GM06990 (cell line): ENCODE measurements at places on chromosomes 4 and X.

DNA sequence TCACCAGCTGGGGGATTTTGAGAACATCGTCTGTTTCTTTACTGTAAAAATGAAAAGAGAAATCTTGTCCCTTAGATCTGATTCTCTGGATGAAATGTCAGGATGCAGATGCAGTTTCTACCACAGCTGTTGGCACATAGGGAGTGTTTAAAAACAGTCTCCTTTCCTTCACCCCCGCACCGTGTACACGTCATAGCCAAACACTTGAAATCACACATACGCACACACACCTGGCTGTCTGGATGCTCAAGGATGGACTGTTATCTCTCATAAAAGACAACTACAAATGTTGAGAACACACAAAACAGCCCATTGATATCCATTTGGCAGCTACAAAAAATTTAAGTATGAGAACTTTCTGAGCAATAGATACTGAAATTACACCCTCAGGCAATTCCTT is 275.8 kb upstream of the CLNK start:
- no peak for DNase-seq

- no peak for DNase-seq
Measured at GRCh38 chr4:81676537-81676936, 204.8 kb upstream of the RASGEF1B start.

- no peak for DNase-seq
Measured at GRCh38 chr4:151931563-151931962, 170.8 kb upstream of the GATB start.

DNA sequence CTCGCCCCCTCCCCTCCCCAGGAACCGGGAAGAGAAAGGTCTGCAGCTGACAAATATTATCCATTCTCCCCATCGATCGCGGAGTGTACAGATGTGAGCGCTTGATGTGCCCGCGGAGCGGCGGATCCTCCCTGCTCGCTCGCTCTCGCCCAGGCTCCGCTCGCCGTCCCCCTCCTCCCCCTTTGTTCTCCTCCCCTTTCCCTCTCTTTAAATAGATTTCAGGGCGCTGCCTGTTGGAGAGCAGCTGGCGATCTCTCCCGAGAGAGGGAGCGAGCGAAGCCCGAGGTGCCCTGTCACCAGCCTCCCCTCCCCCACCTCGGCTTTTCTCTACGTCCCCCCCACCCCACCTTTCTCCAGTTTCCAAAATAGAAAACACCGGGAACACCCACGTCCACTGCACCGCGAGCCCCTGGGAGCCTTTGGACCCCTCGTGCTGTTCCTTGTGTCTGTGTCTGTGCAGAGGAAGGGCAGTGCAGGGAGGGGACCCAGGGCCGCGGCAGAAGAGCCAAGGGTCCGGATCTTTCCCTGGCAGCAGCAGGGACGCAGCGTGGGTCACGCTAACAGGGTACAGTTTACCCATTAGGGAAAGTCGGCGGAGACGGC is 56.6 kb upstream of the BCOR start:
- no peak for DNase-seq

DNA sequence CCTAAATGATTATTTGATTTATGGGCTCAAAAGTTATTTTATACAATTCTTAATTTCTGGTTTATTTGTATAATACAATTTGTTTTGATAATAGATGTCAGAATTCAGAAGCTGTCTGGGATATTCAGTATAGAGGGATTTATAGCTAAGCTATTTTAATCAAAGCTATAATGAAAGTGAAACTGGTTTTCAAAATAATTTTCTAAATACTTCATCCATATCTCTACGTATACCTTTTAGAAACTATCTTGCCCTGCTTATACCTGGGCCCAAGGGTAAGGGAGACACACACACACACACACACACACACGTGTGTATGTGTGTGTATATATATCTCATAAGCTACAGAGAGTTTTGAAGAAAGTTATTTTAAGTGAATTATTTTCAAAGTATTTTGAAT is 2.9 kb downstream of the TMEM131L start:
- no peak for DNase-seq

GRCh38 chrX:48934581-48935300 is 15.9 kb upstream of the PIM2 start:
- DNase-seq = no peak

DNA sequence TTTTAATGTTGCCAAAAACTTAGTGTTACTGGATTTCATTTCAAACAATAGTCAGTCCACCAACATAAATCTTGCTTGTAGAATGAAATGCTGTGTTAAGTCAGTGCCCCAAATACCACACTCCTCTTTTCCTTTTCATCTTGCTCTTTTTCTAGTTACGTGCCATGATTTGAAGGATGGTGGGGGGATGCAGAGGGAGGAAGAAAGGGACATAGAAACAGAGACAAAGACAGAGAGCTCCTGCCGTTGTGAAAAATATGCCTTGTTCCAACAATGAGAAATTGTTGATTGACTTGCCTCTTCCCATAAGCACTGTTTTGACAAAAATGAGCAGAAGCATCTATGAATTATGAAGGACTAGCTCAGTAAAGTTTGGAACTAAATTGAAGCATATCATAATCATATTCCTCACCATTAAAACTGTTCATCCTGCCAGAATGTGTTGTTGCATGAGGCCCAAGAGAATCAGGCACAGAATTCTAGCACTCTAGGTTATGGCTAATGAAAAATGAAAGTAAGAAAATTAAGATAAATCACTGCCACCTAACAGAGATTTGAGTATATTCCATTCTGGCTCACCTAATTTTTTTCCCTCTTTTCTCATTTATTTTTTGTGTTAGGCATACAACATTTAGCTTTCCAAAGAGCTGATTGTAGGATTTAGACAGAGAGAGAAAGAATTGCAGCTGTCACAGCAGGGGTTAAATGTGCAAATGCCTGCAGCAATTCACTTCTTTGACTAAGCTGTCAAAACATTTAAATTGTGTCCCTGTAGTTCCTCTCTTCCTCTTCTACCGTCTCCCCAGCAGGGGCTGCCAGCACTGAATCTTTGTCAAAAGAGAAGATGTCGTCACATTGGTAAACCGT is 111.6 kb upstream of the PTPN13 start:
- no peak for DNase-seq

DNA sequence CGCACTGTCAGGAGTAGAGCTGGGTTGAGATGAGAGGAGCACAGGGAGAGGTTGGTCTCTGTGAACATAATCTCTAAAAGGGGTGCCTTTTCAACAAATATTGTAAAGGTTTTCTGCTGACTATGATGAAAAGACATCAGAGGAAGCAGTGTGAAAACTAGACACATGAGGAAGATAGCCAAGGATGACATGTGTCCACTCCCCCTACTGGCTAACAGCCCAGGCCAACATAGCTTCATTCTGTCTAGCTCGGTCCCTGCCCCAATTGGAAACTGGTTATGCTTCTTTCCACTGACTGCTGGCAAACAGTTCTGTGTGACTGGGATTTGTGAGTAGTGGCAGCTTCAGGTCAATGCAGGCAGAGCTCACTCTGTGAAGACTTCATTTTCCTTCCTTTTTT is 115.4 kb upstream of the ESX1 start:
- DNase-seq = no peak

GRCh38 chr4:48017108-48017571 is 568 bp downstream of the NIPAL1 start:
- peak; percentile 43 for DNase-seq

DNA sequence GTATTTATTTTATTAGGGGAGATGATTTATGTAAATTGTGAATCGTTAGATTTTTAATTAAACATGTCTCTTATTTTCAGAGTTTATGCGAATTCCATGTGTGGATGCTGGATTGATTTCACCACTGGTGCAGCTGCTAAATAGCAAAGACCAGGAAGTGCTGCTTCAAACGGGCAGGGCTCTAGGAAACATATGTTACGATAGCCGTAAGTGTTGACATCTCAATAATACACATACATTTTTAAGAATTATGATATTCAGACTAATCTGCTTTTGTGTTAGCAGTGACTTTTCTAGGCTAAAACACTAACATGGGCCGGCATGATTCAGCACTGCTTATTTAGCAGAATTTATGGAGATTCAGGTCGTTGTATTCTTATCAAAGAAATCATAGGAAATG is 91.2 kb downstream of the RAP1GDS1 start:
- DNase-seq = no peak

- DNase-seq = no peak
Measured at GRCh38 chr4:69026974-69027373, 69.3 kb upstream of the UGT2B7 start.

- DNase-seq = no peak
Measured at GRCh38 chr4:7333024-7333780, 101.5 kb downstream of the PSAPL1 start.

GRCh38 chr4:174365018-174365587 is 81.4 kb downstream of the CEP44 start:
- DNase-seq = peak; percentile 10

GRCh38 chrX:3738509-3738908 is 25.1 kb upstream of the PRKX start:
- no peak for DNase-seq

GRCh38 chr4:5206016-5206790 is 154.9 kb downstream of the STK32B start:
- no peak for DNase-seq

DNA sequence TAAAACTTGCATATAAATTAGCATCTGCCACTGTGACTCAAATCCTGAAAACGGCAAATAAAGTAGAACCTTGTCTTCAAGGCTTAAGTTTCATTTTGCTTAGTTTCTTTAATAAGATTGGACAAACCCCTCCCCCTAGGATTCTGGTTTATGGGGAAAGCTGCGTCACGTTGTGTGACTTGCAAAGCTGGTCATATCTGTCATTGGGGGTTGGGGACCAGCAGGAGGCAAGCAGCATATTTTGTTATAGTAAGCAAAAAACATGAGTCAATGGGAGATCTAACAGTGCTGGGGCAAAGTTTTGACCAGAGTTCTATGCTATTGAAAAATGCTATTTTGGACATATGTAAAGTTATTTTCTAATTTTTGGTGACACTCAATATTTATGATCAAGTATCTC is 407.3 kb downstream of the PCDH18 start:
- no peak for DNase-seq

- no peak for DNase-seq
Measured at GRCh38 chr4:6779667-6780565, 2.6 kb upstream of the KIAA0232 start.

DNA sequence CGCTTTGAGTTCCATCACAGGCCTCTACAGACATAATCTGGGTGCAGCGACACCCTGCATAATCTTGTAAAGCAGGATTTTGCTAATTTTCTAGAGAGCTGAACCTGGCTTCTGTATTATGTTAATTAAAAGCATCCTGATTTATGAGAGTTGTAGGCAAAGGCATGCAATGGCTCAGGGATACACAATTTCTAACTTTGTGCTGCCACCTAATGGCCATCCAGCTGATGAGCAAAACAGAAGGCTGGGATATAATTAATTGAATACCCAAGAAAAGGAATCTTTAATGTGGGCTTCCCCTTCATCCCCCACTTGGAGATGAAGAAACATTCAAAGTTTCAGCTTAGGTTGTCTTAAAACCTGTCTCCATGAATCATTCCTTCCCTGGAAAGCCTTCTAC is 78.1 kb downstream of the BMP15 start:
- DNase-seq = no peak

GRCh38 chr4:85126991-85127591 is 160.6 kb upstream of the WDFY3 start:
- no peak for DNase-seq

DNA sequence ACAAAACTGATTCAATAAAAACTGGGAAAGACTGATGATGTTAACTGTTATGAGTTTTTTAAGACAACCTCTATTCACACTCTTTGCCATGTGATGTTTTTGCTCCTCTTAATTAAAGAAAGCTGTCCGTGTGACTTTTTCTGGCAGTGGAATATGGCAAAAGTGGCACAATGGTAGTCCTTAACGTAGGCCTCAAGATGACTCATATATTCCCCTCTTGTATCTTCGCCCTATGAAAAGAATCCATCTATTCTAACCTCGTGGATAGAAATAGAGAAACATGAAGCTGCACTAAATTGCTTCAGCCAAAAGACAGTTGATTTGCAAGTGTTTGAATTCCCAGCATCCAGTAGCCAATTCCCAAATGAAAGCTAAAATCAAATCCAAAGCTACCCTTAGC is 603.8 kb upstream of the PCDH7 start:
- no peak for DNase-seq

GRCh38 chrX:73683236-73683859 is 120.4 kb downstream of the CHIC1 start:
- DNase-seq = no peak

GRCh38 chr4:111040904-111041303 is 418.0 kb upstream of the PITX2 start:
- DNase-seq = no peak

- DNase-seq = no peak
Measured at GRCh38 chr4:41000356-41000755, 214.0 kb downstream of the APBB2 start.
